ENCODE measurements at places on chromosomes 11 and 22.
A peak's percentile ranks its signal among the peaks of the same experiment; 100 is the strongest.

- no peak for DNase-seq
Measured at GRCh38 chr11:44551456-44552139, 13.9 kb upstream of the CD82 start.

DNA sequence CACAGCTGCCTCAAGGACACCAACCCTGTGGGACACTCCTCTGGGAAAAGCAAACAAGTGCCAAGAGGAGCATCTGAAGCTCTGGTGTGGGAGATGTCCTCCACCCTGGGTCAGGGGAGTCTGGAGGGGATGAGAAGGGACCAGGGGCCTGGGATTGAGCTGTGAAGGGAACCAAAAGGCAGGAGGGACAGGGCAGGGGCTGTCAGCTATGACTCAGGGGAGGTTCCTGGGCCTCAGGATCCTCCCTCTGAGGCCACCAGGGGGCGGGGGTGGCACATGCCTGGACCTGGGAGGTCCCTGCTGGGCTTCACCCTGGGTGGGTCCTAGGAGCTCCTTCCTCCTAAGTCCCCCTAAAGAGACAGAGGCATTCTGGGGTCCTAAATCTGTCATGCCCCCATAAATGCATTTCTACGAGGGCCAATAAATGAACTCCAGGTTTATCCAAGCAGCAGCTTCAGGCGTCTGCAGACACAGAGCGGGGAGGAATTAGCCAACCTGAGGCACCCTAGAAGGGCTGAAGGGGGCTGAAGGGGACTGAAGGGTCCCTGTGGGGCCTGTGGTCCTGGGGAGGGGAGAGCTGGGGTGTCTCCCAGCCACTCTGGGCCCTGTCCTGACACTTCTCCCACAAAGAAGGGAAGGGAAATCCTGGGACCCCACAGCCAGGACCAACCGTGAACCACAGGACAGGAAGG is 31.9 kb upstream of the IGLL5 start:
- DNase-seq: peak; percentile 58

- DNase-seq: no peak
Measured at GRCh38 chr11:76685237-76685636, 14.7 kb upstream of the LRRC32 start.

- no peak for DNase-seq
Measured at GRCh38 chr11:69466039-69466438, 15.4 kb upstream of the LINC01488 start.
